ENCODE measurements at places on chromosomes 16 and 17.
A peak's percentile ranks its signal among the peaks of the same experiment; 100 is the strongest.

GRCh38 chr16:67388591-67388990, 4.7 kb downstream of the TPPP3 start:
- DNase-seq, result no peak

- DNase-seq, result no peak
These were observed 488 bp downstream of the C17orf113 start for GRCh38 chr17:42049834-42050392.

DNA sequence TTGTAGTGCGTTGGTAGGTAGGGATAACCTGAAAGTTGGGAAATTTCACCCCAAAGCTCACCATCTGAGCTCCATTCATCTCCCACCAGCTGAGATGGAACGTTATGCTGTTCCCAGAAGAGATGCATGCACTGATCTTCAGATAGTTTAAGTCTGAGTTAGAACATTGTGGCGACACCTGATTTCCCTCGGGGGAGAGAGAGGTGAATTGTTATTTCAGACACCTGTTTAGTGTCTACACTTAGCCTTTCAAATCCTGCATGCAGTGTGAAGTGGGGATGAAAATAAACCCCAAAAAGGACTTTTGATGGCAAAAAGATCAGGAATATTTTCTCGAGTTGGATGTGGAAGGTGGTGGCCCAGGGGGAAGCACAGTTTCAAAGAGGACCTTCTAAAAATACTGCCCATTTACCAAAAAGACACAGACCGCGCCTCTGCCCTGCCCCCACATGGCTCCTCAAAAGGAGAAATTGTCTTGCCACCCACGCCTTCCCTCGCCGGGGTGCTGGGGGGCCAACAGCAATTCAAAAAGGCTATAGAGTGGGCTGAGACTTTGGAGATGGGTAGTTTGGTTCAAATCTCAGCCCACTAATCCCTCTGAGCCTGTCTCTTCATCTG, 11.4 kb downstream of the CIITA start:
- DNase-seq, result no peak

DNA sequence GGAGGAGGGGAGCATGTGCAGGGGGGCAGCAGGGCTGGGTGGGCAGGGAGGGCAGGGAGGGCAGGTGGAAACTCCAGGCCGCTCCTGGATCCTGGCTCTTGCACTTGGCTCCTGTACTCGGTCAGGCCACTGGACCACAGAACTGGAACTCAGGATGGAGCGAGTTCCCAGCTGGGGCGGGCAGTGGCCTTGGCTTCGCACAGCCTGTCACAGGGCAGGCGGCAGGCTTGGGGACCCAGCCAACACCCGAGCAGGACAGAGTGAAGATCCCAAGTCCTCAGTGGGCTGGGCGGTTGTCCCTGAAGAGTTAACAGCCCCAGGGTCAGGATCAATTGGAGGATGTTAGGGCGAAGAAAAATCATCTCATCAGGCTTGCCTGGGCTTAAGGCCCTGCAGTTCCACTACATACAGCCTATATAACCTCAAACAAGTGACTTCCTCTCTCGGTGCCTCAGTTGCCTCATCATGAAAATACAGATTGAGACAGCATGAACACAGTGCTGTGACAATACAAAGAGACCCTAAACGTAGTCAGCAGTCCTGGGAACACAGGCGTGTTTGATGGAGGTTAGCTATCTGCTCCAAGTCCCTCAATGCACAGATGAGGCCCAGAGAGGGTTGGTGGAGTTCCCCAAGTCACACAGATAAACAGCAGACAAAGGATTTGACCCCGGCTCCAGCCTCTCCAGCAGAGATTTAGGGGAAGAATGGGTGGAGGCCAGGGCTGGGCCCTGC, 21.9 kb downstream of the ZNF423 start:
- no peak for DNase-seq

- no peak for DNase-seq
These were observed 60.3 kb downstream of the GRIN2A start for GRCh38 chr16:10121897-10122425.

DNA sequence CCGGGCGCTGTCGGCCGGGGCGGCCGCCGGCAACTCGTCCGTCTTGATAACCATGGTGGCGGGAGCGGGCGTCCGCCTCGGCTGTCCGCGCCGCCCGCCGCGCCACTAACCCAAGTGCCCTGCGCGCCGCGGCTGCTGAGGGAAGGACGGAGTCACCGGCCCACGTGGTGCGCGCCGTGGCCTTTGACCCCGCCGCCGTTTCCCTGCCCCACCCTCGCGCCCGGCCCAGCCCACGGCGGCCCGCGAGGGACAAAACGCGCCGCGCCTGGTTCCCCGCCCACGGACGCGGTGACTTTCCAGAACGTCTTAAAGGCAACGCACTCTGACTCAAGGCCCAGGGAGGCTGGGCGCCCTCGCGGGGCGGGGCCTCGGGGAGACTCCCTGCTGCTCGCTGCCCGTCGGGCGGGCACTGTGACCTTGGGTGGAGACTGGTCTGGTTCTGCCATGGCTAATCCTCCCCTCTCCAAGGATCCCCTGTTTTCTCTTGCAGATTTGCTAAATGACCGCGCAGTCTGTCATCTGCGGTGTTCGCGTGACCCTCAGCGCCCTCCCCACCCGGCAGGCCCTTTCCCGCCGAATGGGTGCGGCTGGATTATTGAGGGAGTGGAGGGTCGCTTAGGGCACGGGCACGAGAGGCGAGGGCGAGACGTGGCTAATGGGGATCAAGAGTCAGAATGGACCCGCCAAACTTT, at the start of gene CLUH:
CLUH (minus strand) TSS at position 157 of the 692 bp plus-strand sequence; CDS start at position 54, 103 bp downstream.
- peak; percentile 97 for DNase-seq

DNA sequence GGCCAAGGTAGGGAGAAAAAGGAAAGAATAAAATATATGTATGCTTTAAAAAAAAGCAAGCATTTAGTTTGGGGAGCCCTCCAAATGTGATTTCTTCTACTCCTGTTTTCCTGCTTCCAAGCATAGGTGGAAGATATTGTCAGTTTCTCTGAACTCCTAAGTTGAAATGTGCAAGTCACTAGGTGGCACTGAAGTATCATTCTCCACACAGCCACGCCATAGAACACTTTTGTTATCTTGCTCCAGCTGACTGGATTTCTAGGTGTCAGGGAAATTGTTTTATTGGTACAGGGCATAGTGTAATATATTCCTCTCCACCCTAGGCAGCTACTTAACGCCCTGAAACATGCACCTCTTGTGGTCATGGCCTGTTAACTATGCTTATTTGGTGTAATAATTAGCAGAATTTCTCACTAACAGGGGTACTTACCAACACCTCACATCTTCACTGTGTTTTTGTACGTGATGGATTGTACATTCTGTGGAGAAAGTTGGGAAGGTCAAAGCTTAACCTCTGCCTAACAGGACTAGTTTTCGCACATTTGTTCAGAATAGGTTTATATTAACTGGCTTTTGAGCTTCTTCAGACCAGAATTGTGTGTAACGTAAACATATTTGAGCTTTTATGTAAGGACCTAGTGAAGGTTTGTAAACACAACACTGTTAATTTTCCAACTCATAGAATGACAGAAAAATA, 69.3 kb downstream of the FTO start:
- no peak for DNase-seq

DNA sequence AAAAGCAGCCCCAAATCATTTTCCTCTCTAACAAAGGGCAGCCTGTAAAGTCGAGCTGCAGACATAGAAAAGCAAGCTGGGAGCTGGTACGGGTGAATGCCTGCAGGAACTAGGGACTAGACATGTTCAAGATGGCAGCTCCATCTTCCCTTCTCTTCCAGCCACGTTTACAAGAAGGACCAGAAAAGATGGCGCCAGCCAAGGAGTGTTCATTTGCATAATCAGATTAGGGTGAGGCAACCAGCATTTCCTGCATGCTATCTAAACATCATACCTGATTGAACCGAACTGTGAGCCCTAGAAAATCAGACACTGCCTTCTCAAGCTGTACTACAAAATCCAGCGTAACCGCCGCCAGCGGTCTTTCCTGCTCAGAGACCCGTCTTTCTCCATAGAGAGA, 896.8 kb downstream of the CDH11 start:
- no peak for DNase-seq

- DNase-seq, result peak; percentile 35
These were observed 847 bp downstream of the CKLF start for GRCh38 chr16:66553223-66553622.

GRCh38 chr17:2635241-2635640, 41.8 kb downstream of the PAFAH1B1 start:
- no peak for DNase-seq

GRCh38 chr16:72468582-72468981, 296.6 kb upstream of the PMFBP1 start:
- no peak for DNase-seq

GRCh38 chr17:7886227-7887037, 2.2 kb upstream of the CHD3 start:
- peak; percentile 56 for DNase-seq

DNA sequence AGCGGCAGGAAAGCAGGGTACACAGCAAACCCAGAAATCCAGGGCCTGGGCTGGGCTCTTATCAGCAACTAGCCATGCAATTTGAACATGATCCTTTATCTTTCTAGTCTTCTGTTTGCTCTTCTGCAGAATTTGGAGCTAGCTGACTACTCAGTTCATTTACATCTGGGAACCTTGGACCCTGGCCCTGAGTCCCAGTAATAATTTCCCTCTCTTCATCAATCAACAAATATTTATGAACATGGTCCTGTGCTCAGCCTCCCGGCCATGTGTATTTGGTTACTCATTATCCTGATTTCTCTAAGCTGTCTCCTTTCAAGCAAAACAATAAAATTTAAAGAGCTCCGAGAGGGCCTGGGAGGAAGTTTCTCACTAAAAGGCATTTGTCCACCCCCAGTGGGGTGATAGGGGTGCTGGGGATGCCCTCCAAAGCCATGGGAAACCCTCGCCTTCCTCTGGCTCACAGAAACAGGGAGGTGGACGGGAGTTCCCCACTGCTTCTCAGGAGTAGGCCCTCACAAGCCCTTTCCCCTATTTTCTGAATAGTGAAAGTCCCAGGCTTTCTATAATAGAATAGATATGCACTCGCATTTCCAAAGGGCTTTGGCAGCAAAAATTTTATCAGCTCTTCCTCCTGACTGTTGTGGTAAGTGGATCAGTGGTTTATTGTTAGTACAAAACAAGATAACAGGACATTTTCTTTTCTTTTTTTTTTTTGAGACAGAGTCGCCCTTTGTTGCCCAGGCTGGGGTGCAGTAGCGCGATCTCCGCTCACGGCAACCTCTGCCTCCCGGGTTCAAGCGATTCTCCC, 6.9 kb upstream of the WDR59 start:
- no peak for DNase-seq

- no peak for DNase-seq
These were observed 968.1 kb downstream of the CDH11 start for GRCh38 chr16:64153718-64154117.

DNA sequence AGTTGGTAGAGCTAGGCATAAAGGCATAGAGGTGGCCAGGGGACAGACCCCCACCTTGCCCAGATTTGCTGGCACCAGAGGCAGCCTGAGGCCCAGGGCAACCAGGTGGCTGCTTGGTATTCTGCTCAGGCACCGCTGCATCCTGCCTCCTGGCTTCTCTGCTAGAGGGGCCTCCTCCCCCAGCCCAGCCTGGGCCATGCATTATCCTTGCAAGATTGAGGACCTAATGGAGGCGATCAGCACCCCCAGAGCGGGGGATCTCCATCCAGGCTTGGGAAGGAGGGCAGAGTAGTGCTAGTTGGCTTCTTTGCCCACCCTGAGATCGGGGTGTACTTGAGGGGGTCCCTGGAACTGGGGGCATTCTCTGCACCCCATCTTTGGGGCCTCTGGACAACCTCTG, 23.8 kb downstream of the CDK5RAP3 start:
- DNase-seq, result no peak

GRCh38 chr17:10836966-10837590, 809 bp downstream of the PIRT start:
- no peak for DNase-seq

DNA sequence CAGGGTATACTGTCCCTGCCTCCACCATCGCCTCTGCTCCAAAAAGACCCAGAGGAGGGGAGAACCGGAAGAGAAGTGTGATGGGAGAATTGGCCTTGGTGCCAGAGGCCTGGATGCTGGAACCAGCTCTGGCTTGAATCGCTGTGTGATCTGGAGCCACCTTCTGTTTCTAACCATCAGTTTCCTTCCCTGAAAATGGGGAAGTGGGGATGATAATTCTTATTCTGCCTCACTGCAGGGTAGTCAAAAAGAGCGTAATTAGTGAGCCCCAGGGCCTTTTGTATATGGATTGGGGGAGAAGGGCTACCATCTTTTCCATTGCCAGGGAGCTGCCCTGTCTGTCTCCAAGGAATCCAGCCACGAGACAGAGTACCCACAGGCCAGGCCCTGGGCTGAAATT, 52.2 kb downstream of the CCT6B start:
- no peak for DNase-seq

GRCh38 chr16:3035972-3036725, 595 bp downstream of the BICDL2 start:
- no peak for DNase-seq

DNA sequence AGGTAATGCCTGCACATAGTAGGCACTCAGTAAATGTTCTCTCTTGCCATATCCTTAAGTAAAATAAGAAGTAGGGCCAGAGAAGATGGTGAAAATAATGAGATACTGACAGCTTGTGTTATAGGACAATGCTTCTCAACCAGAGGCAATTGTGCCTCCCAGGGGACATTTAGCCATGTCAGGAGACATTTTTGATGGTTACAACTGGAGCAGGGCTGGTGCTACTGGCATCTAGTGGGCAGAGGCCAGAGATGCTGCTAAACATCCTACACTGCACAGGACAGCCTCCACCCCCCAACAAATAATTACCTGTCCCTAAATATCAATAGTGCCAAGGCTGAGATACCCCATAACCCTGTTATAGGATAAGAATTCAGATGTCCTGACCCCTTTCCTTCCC, 1.7 kb downstream of the RAD51D start:
- DNase-seq, result peak; percentile 56

DNA sequence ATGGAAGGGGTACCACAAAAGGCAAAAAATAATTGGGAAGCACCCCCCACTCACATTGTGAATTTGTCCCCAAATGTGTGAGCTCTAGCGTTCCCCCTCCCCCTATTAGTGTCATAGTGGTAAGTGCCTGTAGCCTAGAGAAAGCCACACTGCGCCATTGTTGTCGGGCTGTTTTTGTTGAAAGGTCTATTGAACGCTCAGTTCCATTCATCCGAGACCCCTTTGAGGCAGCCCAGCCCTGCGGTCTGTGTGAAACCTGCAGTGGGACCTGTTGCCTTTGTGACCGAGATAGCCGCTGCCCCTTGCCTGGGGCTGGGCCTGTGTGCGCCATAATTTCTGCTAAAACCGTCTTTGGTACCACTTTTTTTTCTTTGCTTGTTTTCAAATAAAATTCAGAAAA, 3.0 kb downstream of the JPT2 start:
- no peak for DNase-seq

- no peak for DNase-seq
These were observed 187.6 kb downstream of the RPTOR start for GRCh38 chr17:80732268-80732667.

DNA sequence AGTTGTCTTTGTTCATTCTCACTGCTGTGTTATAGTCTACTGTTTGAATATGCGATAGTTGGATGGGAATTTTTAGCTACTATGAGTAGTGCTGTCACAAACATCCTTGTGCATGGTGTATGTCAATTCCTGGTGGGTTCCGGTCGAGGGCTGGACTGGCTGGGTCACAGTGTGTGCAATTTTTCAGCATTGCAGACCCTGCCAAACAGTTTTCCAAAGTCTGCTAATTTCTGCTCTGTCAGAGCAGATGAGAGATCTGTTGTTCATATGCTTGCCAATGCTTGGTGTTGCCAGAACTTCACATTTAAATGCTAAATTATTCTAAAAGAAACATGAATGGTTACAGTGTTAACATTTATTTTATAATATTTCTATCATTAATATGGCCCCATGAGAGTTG, 3.6 kb upstream of the C16orf96 start:
- DNase-seq, result no peak

Data from CD4-positive, alpha-beta T cell treated with Interleukin-2 at 100 ng/mL for 4 hours (primary cell).